ENCODE measurements at places on chromosomes 4 and X. TPM values are rescaled to one million over a fixed set of nuclear protein-coding genes. Genes with fewer than 3 reads are reported as not detected.

- no peak for DNase-seq
Measured at GRCh38 chr4:177680308-177680707, 238.1 kb upstream of the AGA start.

DNA sequence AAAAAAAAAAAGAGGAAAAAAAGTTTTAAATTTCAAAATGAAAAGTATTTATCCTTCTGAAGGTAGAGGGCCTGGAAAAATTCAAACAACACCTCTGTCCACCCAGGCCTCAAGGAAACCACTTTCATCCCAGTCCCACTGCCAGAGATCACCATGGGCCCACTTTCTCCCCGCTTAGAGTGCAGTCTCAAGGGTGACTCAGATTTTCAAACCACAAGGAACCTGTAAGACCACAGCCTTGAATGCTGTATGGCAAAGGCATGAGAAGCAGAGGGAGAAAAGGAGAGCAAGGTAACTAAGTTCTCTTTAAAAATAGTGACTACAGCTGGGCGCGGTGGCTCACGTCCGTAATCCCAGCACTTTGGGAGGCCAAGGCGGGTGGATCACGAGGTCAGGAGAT is 87.9 kb upstream of the PACRGL start:
- no peak for DNase-seq

DNA sequence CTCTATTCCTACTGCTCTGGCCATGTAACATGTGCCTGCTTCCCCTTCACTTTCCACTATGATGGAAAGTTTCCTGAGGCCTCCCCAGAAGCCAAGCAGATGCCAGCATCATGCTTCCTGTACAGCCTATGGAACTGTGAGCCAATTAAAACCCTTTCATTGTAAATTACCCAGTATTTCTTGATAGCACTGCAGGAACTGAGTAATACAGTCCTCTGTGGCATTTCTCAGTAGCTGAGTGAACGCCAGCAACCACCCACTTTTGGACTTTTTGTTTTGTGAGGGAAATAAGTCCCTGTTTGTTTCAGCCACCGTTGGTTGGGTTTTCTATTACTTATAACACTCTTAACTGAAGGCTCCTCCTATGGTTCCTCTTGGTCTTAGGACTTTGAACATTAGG is 104.1 kb downstream of the C4orf51 start:
- DNase-seq, result no peak

- DNase-seq, result no peak
Measured at GRCh38 chr4:76590798-76591281, 155.8 kb downstream of the SHROOM3 start.

- DNase-seq, result no peak
Measured at GRCh38 chr4:26288355-26288909, 32.4 kb upstream of the RBPJ start.

- DNase-seq, result no peak
Measured at GRCh38 chr4:54096295-54096962, 3.5 kb upstream of the GSX2 start.

DNA sequence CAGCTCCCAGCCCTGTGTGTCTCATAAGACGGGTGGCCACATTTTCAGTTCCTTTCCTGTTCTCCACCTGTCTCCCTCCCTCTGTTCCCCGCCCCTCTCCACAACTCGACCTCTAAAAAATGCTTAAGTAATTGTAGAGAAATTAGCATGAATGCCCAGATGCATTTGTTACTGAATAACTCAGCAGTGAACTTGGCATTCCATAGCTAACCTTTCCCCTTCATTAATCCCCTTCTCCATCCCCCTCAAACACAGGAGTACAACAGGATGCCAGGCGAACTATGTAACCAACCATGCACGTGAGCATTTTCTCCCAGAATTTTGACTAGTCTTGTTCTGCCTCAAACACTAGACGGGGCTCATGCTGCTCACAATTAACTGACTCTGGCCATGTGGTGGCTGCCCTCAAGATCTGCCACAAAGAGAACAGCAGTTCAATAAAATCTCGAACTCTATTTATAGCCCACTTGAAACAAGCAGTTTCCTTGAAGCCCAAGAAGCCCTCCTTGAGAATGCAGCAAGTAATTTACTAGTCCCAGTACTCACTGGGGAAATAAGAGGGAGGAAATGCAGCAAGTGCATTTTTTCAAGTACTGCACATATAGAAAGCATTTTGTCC is 351.2 kb downstream of the ARHGAP24 start:
- DNase-seq, result no peak

GRCh38 chr4:105369988-105370387 is 103.9 kb downstream of the PPA2 start:
- no peak for DNase-seq

- DNase-seq, result no peak
Measured at GRCh38 chrX:120664081-120664480, 34.2 kb upstream of the C1GALT1C1 start.

- DNase-seq, result no peak
Measured at GRCh38 chrX:70313503-70313902, 23.6 kb downstream of the KIF4A start.

GRCh38 chrX:154010330-154011087 is 9.2 kb downstream of the IRAK1 start:
- DNase-seq, result peak; percentile 73

DNA sequence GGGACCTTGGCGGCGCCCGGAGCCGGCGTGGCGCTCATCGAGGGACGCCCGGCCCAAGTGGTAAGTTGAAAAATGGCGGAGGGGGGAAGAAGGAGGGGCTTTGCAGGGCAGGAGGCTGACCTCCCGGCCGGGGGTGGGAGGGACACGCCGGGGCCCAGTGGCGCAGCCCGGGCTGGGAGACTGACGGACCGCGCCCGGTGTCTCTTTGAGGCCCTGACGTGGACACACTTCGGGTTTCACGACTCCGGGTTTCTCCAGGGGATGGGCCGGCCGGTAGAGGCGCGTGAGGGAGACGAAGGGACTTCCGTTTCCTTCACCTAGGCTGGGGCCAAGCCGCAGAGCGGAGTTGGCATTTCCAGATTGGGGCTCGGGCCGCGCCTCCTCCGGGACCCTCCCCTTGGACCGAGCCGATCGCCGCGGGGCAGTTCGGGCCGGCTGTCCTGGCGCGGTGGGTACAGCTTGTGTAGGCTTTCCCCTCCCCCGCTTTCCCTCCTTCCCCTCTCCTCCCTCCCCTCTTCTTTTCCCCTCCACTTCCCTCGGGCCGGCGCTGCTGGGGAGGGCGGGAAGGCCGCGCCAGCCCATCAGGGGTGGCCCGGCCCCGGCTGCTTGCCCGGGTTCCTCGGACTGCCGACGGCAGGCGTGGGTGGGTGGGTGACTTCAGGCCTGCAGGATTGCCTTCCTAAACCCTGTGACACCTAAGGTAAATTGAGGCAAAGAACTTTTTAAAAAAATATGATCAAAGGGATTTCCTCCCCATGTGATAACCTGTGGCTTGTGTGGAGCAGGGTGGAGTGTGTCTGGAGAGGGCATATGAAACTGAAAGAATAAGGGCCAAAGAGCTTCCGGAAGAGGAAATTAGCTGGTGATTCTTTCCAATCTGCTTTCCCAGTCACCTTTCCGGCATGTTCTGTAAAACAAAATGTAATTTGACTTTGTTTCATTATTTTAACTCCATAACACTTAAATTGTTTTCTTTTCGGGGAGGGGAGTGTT is at the start of gene XIAP:
Gene XIAP, plus strand, starts transcription at position 208 of the 993 bp plus-strand sequence. CDS start 25,610 bp downstream, outside the sequence.
- DNase-seq, result peak; percentile 83

DNA sequence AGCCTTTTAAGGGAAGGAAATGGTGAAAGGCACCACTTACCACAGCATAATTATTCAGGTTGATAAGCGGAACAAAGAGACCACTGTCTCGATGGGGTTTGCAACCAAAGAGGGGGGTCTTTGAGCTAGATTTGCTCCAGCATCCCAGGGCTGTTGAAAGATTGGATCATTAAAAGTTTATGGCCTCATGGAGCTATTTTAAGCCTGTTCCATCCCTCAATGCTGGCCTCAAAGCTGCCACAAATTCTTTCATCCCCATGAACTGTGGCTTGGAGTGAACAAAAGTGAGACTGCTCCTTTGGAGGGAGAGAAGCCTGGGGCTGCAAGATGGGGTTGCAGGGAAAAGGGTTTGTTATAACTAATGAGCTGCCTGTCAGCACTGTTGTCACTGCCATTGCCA is 209.8 kb downstream of the RTL9 start:
- DNase-seq, result no peak

DNA sequence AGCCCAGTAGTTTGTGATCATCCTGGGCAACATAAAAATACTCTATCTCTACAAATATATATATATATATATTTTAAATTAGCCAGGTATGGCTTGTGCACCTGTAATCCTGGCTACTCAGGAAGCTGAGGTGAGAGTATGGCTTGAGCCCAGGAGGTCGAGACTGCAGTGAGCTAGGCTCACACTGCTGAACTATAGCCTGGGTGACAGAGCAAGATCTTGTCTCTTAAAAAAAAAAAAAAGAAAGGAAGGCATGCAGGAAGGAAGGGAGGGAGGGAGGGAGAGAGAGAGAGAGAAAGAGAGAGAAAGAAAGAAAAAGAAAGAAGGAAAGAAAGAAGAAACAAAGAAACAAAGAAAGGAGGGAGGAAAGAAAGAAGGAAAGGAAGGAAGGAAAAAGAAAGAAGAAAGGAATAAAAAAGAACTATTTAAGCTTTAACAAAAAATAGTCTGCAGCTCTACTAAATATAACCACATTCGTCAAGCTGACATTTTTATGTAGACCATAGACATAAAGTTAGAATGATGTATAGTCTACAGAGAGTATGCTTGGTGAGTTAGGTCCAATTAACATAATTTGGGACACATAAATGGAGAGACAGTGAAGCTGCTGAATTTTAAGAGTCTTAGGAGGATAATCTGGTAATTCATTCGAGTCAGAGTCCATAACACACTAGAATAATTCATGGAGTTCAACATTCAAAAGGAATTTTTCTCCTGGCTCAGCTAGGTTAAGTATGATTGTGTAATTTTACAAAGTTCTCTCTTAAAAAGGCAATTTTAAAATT is 111.9 kb downstream of the GLRA3 start:
- DNase-seq, result no peak

XAGE1B gene
- total RNA-seq, result not detected

SLC34A2 gene
- total RNA-seq, result 0.44 TPM

RELL1 gene
- total RNA-seq, result 26.1 TPM

STBD1 gene
- total RNA-seq, result 49.5 TPM

MAMLD1 gene
- total RNA-seq, result 2.2 TPM

GCNA gene
- 0.98 TPM for total RNA-seq

Measured in psoas muscle (tissue), 8 donors.